Activated CD4-positive, alpha-beta T cell treated with anti-CD3 and anti-CD28 coated beads, Interleukin-2, amount 10 ng/mL, durations not matched to agents 24 days and 14 days (primary cell): ENCODE measurements at places on chromosomes 5 and 9. TPM values are rescaled to one million over a fixed set of nuclear protein-coding genes. Genes with fewer than 3 reads are reported as not detected.
A peak's percentile ranks its signal among the peaks of the same experiment; 100 is the strongest.

DDX4 gene
- 0.19 and 0.40 TPM in 2 replicates for total RNA-seq

ETF1 gene
- total RNA-seq: 200 and 205 TPM in 2 replicates

FGFR4 gene
- total RNA-seq: 1.6 and 2.4 TPM in 2 replicates

TIMD4 gene
- total RNA-seq: 13.9 and 15.1 TPM in 2 replicates

C5orf58 gene
- not detected in 2 replicates for total RNA-seq

ENTPD2 gene
- 0.21 TPM in 1 of 2 replicates, not detected in the other for total RNA-seq

IRX2 gene
- total RNA-seq: not detected in 2 replicates

CARD6 gene
- total RNA-seq: 1.7 and 1.8 TPM in 2 replicates

CDKN2B gene
- 0.21 and 0.33 TPM in 2 replicates for total RNA-seq

DNA sequence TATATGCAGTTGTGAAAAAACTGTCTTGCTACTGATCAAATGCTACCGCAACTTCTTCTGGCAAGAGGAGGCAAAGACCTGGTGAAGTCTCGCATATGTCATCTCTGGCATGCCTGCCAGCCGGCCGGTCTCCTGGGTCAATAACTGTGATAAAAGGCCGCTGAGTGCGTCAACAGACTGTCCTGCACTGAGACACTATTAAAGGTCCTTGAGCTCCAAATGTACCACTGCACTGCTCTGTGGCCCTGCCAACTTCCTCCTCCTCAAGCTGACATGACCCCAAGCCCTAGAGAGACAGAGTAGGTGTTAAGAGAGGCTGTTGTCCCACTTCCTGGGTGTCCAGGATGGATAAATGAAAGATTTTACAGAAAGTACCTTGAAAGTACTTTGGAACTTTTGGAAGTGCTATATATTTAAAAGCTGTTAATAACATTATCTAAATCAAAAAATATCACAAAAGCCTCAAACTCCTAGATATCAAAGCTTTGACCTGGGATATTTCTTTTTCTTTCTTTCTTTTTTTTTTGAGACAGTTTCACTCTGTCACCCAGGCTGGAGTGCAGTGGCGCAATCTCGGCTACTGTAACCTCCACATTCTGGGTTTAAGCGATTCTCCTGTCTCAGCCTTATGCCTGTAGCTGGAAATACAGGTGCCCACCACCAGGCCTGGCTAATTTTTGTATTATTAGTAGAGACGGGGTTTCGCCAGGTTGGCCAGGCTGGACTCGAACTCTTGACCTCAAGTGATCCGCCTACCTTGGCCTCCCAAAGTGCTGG is 31.5 kb downstream of the RAPGEF1 start:
- DNase-seq: peak; percentile 64

DNA sequence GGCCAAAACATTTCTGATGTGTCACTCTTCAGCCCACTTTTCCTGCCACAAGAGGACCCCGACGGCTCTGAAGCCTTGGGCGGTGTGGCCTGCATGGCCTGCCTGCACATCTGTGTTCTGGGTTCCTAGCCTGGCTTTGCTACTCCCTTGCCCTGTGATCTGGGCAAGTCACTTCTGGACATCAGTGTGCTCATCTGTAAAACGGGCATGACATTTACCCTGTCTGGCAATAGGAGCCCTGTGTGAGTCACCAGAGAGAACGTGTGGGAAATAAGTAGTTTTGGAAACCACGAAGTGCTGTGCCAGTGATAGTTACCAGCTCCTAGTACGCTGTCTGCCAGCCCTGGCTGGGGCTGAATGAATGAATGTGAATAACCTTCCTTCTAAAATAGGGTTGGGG is 90.8 kb downstream of the MACROH2A1 start:
- DNase-seq: no peak

DNA sequence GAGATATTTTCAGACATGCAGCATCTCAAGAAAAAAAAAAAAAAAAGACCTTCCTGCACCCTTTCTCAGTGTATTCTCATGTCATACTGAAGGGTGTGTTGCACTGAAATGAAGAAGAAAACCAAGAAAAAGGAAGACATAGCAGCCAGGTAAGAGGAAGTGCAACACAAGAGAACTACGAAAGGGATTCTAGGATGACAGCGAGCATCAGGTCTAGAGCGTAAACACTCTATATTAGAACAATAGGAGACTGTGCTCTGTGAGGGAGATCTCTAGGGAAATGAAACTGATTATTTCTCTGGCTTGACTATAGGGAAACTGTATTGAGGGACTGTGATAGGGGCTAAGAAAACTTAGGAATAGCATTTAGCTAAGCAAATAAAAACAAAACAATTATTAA is 30.0 kb downstream of the BTF3 start:
- no peak for DNase-seq

DNA sequence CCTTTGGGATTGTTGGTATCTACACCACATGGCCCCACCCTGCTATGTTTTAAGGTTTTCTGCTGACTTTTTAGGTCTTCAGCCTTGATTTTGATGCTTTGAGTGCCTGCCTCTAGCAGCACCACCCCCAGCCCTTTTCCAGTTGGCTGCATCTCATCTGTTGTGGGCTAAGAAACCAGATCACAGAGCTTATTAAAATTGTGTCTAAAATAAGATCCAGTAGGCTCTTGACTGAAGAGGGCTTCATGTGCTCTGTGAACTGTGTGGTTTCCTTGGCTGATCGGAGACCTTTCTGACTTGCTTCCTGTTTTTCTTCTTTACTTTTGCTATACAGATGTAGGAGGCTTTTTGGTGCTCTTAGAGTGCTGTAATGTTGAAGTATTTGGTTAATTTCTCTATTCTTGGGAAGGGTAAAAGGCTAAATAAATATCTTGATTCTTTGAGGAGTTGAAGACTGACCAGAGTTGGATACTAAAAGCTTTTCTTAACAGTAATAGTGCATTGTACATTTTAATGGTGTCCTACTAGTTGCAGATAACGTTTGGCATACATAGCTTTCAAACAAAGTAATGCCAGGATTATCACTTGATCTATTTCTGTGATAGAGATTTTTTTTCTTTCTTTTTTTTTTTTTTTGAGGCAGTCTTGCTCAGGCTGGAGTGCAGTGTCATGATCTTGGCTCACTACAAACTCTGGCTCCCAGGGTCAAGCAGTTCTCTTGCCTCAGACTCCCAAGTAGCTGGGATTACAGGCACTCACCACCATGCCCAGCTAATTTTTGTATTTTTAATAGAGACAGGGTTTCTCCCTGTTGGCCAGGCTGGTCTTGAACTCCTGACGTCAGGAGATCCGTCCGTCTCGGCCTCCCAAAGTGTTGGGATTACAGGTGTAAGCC is 4.5 kb downstream of the UBE2D2 start:
- DNase-seq: peak; percentile 87

DNA sequence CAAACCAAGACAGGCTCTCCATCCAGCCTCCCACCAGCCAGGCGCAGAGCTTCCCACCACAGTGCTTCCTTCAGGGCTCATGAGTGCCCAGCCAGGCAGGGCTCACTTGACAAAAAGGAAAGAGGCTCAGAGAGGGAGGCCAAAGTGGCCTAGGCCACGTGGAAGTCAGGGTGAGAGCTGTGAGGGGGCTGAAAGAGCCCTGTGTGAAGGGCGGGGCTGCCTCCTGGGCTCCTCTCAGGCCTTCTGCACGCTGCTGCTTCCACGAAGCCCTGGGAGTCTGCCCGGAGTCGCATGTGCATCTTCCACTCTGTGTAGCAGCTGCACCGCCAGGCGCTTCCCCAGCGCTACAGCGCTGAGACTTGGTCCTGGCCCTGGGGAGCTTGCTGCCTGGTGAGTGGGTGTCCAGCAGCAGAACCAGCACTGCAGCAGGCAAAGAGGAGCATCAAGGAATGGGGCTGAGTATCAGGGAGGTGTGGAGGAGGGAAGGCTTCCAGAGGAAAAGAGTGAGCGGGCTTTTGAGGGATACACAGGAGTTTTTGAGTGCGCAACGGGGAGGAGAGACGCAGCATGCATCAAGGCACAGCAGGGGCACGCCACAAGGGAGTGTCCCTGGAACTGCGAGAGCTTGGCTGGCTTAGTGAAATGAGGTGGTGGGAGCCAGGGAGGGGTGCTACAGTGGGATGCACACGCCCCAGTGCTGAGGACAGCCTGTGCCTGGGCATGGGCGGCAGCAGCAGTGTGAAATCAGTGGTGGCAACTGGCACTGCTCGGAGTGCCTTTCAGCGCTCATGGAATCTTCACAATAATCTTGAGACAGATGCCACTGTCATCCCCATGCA is 178.0 kb downstream of the GAPVD1 start:
- DNase-seq: no peak

DNA sequence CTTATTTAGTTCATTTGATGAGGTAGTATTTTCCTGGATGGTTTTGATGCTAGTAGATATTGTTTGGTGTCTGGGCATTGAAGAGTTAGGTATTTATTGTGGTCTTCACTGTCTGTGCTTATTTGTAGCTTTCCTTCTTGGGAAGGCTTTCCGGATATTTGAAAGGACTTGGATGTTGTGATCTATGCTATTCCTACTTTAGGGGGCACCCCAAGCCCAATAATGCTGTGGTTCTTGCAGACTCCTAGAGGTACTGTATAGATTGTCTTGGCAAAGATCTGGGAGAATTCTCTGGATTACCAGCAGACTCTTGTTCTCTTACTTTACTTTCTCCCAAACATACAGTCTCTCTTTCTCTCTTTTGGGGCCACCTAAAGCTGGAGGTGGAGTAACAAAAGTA is 315.7 kb downstream of the MAT2B start:
- DNase-seq: no peak

GRCh38 chr9:129232839-129233591 is 55.0 kb upstream of the IER5L start:
- DNase-seq: no peak

- DNase-seq: no peak
Observed at GRCh38 chr9:118215549-118215948, 511.3 kb downstream of the TLR4 start.

DNA sequence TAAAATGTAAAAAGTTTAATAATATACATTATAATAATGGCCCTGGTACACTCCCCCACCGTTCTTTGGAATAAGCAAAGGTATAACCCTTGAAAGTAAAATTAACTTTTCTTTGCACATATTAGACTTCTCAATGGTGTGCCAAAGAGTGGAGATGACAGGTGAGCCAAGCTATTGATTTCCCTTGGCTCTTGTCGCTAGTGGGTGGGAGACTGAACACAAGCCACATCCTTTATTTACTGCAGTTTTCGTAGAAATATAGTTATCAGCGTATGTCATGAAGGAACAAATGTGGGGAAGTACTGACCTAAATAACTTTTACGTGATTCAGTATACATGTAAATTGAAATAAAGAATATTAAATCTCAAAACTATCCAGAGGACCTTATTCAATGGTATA is 549.3 kb downstream of the RAB3C start:
- DNase-seq: peak; percentile 73

DNA sequence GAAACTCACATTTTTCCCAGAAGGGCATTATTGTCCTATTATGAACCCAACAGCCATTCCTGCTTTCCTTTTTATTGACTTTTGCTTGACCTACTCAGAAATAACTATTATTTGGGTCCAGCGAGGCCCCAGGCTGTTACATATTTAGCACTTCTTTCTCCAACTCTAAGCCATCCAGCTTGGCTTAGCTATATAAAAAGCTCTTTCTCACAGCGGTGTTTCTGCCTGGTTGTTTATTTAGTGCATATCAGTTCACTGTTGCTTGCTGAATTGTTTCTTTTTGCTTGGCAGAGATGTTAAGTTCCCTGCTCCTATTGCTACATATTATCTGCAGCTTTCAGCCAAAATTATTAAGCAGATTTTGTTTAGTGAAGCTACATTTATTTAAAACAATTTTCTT is 1156.8 kb upstream of the SEMA6A start:
- DNase-seq: no peak

- DNase-seq: no peak
Observed at GRCh38 chr5:157913575-157913974, 54.6 kb upstream of the CLINT1 start.

DNA sequence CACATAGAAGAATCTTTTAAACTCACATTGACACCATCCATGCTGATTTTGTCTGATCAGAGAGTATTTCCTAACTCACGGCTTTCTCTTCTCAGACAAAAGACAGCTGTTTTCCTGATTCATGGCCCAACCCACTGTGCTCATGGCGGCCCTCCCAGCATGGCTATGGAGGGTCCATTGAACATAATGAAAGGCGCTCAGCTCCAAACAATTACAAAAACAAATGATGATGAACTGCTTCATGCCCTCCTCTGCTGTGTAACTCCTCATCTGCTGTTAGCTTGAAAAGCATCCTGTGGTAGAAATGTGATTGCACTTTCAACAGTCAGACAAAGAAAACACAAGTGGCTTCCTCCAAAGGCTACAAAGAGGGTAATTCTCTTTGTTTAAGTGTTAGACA is 673.8 kb downstream of the PRELID2 start:
- DNase-seq: no peak

- no peak for DNase-seq
Observed at GRCh38 chr5:92640340-92640739, 940.7 kb downstream of the NR2F1-AS1 start.
